Activated B cell treated with CpG ODN at 0.5 μM for 24 hours (primary cell): ENCODE measurements at places on chromosomes 6 and 20. TPM values are rescaled to one million over a fixed set of nuclear protein-coding genes. Genes with fewer than 3 reads are reported as not detected.

Gene OPRM1
- total RNA-seq: not detected in 2 replicates

DNA sequence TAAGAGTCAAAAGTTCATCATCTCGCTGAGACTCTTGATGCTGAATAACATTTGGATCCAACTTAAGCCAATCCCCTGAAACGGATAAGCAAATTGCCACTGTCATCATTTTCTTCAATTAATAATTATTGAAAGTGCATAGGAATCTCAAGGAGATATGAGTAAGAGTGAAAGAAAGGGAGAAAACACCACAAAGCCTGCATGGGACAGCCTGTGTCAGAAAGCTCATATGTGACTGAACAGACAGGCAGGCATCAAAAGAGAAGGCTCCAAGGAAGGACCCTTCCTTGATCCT lies 13.3 kb downstream of the ATXN1 start:
- DNase-seq: no peak

Gene MUCL3
- not detected in 2 replicates for total RNA-seq

DNA sequence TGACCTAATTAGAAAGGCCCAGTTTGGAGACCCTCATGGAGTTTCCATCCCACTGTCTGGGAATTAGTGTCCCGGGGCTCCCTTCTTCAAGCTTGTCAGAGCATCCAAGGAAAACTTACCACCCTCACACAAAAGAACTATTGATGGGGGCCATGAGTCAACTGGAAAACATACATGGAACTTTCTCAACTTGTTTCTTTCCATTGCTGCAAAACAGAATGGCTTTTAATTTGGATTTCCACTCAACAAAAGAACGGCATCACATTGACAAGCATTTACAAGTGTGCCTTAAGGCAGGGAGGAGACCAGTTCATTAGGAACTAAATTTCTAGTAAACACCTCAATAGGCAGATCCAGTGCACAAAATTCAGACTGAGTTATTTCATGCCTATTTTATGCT lies 289.1 kb upstream of the PREP start:
- no peak for DNase-seq

Gene WFDC12
- not detected in 2 replicates for total RNA-seq

Gene FAM83D
- total RNA-seq: 0.93 and 1.2 TPM in 2 replicates

- no peak for DNase-seq
Measured at GRCh38 chr20:5745416-5746030, 4.7 kb upstream of the SHLD1 start.

GRCh38 chr6:157513619-157514485 lies 132.9 kb downstream of the ZDHHC14 start:
- DNase-seq: no peak

DNA sequence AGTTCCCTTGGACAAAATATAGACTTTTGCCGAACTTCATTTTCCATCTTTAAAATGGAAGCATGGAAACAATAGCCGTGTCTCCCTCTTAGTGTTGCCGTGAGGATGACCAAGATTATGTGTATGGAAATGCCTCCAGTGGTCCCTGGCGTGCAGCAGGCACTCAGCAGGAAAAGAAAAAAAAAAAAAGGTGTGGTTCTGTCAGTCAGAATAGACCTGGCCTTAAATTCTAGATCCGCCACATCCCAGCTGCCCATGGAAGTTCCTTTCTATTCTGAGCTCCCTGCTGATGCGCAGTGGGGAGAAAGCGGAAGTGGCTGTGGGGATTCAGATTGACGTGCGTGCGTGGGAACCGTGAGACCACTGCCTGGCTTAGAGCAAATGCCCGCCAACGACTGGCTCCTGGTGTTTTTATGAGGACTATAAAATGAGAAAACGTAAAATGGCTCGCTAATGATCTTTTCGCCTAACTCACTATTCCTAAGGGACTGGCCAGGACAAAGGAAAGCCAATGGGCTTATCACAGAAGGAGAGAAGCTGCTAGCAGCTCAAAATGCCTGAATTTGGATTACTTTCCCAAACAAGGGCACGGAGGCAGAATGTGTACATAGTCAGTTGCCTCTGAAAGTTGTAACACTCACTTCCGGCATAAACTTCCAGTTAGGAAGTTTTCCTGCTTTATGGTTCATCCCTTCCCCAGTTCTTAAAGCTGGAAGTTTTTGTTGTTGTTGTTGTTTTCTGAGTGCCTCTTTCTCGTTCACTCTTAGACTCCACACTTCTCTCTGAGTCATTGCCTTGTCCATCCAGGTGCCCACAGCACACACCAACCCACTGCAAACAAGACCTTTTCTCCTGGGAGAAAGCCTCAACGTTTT lies 11.4 kb upstream of the PDE10A start:
- DNase-seq: no peak

- no peak for DNase-seq
Measured at GRCh38 chr20:47809161-47809960, 24.1 kb upstream of the SULF2 start.

DNA sequence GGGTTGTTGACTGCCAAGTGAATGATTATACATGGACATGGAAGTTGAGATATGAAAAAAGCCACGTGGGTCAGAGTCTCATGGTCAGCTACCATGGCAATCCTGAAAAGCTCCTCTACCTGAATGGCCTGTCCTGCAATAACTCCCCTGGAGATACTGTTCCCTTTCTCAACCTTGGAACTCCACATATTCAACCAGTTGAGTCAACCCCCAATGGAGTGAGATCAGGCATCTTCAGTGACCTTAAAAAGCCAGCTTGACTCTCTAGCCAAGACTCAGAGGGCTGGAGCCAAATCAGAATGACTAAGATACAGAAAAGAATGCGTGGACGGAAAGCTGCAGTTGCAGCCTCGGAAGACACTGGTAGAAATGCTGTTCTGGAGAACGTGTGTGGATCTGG lies 341.3 kb downstream of the FOXA2 start:
- DNase-seq: no peak
